ENCODE measurements at places on chromosomes 7 and 10.

- DNase-seq, result no peak
These were observed 9.2 kb downstream of the CPA2 start for GRCh38 chr7:130275826-130276297.

- no peak for DNase-seq
These were observed 8.2 kb downstream of the TPK1 start for GRCh38 chr7:144827621-144828020.

DNA sequence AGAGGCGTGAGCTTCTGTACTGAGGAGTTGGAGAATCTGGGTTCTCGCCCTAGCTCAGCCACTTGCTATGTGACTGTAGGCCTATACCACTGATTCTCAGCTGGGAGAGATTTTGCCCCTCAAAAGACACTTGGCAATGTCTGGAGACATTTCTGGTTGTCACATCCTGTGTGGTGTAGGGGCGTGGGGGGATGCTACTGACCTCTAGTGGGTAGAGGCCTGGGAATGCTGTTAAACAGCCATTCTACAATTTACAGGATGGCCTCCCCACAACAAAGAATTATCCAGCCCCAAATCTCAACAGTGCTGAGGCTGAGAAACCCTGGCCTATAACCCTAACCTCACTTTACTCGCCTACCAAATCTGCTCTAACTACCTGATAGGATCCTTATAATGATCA lies 58.8 kb upstream of the GAD2 start:
- no peak for DNase-seq

DNA sequence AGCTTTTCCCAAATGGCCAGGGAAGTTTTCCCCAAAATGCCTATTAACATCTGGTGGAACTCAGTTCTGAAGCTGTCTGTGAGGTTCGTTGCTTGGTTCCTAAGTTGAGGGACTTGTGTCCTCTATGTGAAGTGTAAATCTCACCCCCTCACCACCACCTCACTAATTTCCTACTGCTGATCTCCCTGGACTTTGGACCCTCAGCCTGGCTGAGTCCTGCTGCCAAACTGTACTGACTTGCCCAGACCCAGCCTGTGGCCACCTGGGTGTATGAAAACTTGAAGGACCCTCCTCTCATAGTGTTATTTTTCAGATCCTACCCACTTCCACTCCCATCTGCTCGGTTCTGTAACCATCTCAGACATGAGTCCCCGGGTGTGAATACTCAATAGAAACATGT lies 94.9 kb downstream of the MET start:
- no peak for DNase-seq

- DNase-seq, result peak; percentile 7
These were observed 905 bp downstream of the C1GALT1 start for GRCh38 chr7:7183061-7183837.

DNA sequence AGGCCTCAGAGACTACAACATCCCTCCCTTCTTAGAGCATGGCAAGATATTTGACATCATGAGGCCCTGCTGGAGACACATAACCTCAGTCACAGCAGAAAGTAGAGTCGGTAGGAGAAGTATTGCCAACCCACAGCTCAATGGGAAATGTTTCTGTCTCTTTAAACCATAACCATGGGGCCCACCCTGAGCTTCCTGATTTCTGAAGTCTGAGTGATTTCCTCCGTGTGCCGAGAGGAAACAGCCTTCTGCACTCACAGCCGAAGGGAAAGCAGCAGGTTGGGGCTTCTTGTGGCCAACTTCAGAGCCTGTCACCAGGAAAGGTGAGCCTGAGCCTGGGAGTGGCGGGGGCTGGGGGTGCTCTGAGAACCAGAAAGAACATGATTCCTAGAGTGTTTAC lies at the start of gene GIMAP1:
GIMAP1 (plus strand) TSS at position 246 of the 400 bp plus-strand sequence. CDS start 2,435 bp downstream, outside the sequence.
- peak; percentile 43 for DNase-seq

GRCh38 chr10:28558923-28559508 lies 26.1 kb downstream of the WAC start:
- no peak for DNase-seq
